ENCODE measurements at places on chromosomes 13 and 19.

- DNase-seq = no peak
These were observed 107.4 kb upstream of the SLC7A1 start for GRCh38 chr13:29702912-29703351.

DNA sequence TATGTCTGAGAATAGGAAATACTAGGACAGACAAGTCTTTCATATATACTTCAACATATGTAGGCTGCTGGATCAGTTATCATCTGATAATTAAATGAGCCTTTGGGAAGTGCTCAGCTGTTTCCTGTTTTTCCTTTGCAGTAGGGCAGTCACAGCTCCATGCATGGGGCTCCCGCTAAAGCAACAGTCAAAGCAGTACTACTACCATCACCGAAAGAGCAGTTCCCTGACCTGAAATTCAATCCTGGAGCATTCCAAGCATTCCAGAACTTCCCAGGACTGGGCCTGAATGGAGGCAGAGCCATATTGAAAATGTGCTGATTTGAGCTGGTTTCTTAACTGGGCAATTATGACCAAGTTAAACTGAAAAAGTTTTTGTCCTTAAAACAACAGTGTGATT is 20.5 kb downstream of the MICU2 start:
- DNase-seq = no peak

DNA sequence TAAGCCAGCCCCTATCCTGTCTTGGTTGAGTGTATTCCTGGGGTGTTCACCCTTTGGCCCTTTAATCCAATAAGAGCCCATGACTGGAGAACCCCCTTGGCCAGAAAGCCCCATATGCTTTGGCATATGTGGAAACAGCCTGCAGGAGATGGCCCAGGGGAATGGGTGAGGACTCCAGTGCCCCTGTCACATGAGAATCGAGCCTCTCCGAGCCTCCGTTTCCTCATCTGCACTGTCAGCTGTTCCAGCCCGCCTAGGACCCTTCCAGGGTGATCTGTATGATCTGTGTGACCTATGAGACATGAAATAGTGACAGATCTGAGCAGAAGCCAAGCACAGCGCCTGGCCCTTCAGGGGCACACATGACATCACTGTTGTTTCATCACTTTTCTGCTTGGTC is 300.7 kb downstream of the ZNF536 start:
- DNase-seq = no peak

- DNase-seq = no peak
These were observed 48.4 kb upstream of the KCTD15 start for GRCh38 chr19:33748231-33748630.

GRCh38 chr19:14408491-14409145 is 10.5 kb downstream of the DDX39A start:
- peak; percentile 6 for DNase-seq

DNA sequence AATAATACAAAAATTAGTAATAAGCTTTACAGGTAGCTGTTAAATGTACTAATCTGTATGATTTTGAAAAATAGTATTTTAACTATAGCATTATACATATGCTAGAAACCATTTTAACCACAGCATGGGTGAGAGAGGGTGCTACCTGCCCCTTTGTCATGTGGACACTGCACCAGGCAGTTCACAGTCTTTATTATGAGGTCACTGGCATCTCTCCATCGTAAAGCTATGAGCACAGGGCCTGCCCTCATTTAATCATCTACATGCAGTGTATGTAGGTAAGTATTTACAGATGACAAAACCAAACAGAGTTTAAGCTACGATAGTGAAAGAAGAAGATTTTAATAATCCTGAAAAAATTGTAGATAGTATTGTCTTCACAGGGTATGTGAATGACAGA is 21.7 kb downstream of the EDNRB start:
- no peak for DNase-seq

GRCh38 chr13:67935626-67936025 is 705.5 kb upstream of the PCDH9 start:
- no peak for DNase-seq

- no peak for DNase-seq
These were observed 20.6 kb downstream of the ZNF701 start for GRCh38 chr19:52590728-52591127.
